IPS DF 19.7 (cell line): ENCODE measurements at places on chromosomes 11 and 22.

GRCh38 chr11:46724088-46724487, 5.1 kb downstream of the F2 start:
- DNase-seq = no peak

- no peak for DNase-seq
These were observed 769.5 kb upstream of the LUZP2 start for GRCh38 chr11:23727387-23727786.

DNA sequence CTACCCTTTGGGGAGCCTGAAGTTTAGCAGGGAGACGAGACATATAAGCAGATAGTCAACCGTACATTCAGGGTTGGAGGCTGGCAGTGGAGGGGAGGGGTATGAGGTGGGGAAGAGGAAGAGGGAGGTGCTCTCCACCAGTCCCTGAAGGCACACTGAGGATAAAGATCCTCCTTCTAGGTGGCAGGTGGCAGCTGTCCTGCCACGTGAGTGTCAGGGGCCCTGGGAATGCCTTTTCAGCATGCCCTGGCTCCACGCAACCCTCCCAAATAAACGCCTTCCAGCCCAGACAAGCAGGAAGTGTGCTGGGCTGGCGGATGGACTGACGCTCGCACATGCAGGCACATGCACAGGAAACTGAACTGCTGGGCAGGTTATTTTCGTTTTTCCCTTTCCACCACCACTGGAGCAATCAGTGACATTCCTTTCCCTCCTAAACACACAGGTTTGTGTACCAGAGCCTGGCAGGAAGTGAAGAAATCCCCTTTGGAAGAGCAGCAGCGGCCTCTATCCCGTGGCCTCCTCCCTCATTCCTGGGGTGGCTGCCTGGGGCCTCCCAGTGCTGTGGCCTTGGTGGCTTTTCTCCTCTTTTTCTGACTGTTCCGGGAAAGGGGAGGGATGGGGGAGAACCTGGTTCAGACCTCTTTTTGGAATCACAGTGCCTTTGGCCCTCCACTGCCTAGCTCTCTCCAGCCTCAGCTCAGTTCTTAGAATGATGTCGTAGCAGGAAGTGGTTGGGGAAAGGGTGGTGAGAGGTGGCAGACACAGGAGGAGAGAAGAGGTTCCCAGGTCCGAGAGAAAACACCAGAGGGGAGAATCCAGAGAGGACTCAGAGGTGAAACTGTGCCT, 157.0 kb upstream of the TIMP3 start:
- no peak for DNase-seq

DNA sequence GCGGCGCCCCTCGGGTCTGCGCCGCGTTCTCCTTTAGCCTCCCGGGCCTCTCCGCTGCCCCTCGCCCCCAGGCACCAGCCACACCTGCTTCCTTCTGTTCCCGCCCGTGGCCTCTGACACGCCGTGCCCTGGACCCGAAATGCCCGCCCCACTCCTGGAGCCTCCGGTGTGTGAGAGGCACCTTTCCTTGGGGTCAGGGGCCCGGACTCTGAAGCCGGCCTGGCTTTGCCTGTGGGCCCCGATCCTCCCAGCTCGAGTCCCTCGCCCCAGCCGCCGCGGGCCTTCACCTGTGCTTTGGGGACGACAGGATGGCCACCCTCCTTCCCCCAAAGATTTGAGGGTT, 661 bp upstream of the CDPF1 start:
- no peak for DNase-seq

- no peak for DNase-seq
These were observed 7.9 kb downstream of the ATG16L2 start for GRCh38 chr11:72821920-72822799.

- no peak for DNase-seq
These were observed 117.3 kb upstream of the CTSC start for GRCh38 chr11:88454881-88455280.
